ENCODE measurements at places on chromosomes 12 and 14.
A peak's percentile ranks its signal among the peaks of the same experiment; 100 is the strongest.

DNA sequence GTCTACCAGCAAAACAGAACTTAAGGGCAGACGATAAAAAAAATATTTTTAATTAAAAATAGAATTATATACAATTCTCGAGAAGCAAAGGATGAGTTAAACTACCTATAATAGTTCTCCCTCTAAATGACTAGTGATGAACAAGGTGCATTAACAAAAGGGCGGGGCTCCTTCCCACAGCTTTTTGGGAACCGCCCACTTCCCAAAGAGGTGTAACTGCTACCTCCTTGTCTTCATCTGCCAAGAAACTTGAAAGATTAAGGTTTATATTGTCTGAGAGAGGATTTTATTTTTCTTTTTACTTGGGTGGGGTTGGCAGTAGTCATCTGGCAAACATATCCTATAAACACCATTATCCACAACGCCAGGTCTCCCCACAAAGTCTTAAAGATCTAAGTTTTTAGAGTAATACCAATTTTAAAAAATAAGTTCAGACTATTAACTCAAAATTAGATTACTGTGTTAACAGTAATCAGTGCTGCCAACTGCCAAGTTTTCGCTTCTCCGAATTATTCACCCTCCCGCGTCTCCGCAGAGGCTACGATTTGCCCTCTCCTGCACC, 938 bp downstream of the RALGAPA1 start:
- peak; percentile 24 for DNase-seq

DNA sequence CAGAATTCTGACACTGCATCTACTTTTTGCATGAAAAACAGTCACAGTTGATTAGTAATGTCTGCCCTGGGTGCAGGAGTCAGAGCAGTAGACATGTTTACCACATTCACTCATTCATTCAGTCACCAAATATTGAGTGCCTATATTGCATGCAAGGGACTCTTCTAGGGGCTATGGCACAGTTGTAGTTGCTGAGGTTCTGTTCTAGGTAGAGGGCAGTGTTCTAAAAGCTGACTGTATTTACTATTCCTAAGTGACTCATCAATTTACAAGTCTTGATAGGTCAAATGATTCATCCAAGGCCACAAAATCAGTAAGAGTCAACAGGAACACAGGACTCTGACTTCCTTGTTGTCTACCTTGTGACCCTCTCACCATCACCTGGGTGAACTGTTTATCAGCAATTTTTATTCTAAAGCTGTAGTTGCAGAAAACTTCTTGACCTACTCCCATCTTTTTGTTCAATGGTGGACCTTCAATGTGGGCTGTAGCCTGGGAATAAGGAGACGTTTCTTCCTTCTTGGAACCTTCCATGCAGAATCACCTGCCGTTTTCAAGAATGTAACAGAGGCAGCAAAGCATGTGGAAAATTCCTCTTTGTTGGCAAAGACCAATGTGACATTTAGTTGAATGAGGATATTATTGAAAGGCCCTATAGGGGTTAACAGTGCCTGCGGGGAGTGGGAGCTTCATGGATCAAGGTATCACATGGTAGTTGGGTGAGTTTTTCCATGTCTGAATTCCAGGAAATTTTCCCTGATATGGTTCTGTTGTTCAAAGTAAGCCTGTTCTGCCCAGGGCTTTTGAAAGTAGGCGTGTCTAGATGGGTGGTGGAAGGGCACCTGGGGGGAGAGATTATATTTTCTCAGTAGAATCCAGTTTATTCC, 223.2 kb downstream of the KTN1 start:
- DNase-seq = no peak

DNA sequence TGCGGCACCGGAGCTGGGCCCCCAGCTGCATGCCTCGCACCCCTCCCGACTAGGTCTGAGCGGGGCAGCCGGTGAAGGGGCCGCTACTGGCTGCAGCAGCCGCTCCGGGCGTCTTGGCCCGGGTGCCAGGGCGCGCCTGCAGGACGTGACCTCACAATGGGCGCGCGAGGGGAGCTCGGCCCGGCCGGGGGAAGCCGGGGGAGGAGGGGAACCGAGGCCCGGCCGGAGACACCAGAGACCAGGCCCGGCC, 353 bp downstream of the BAG5 start:
- DNase-seq = no peak

- no peak for DNase-seq
Observed at GRCh38 chr14:65723348-65723747, 310.8 kb downstream of the FUT8 start.

- DNase-seq = no peak
Observed at GRCh38 chr12:14868916-14869506, 16.6 kb downstream of the MGP start.

GRCh38 chr12:2239381-2239871, 186.6 kb downstream of the CACNA1C start:
- no peak for DNase-seq

DNA sequence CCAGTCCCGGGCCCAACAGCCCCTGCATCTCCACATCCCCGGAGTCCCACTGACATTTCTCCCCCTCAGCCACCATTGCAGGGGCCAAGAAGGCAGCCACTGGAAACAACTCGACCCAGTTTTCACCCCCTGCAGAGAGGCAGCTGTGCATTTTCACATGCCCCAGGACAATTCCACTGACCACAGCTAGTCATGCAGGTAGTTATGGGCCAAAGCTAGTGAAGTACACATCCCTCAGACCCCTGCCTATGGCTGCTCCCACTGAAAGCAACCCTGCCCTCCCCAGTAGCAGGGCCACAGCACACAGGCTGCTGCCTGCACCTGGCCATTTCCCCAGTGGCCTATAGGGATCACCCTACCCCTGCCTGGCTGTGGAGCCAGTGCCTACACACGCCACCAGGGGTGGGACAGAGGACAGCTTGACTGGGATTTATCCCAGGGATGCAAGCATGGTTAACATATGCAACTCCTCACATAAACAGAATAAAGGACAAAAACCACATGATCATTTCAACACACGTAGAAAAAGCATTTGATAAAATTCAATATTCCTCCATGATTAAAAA, 154.0 kb downstream of the NDUFA12 start:
- no peak for DNase-seq

GRCh38 chr12:72612171-72612570, 340.0 kb downstream of the TRHDE start:
- DNase-seq = no peak

- DNase-seq = no peak
Observed at GRCh38 chr14:96245710-96246538, 10.1 kb upstream of the BDKRB1 start.

GRCh38 chr14:50452979-50453705, 56.5 kb upstream of the CDKL1 start:
- peak; percentile 33 for DNase-seq

- DNase-seq = no peak
Observed at GRCh38 chr12:107337346-107338095, 244.2 kb upstream of the CRY1 start.

DNA sequence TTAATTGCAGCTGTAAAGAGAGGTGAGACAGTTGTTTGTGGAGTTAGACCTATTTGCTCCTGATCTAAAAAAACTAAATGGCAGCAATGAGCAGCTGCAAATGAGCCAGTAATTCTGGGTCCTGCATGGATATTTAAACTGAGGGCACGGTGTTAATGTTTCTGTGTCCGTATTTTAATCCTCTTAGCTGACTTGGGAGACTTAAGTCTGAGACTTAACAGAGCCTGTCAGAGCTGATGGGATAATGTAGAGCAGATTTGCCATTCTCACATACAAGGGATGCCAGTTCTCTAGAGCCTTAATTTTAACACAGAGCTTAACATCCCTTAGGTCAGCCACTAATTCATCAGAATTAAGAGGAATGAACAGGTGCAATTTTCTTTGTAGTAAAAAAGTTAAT, 178.6 kb upstream of the PDE3A start:
- DNase-seq = no peak

DNA sequence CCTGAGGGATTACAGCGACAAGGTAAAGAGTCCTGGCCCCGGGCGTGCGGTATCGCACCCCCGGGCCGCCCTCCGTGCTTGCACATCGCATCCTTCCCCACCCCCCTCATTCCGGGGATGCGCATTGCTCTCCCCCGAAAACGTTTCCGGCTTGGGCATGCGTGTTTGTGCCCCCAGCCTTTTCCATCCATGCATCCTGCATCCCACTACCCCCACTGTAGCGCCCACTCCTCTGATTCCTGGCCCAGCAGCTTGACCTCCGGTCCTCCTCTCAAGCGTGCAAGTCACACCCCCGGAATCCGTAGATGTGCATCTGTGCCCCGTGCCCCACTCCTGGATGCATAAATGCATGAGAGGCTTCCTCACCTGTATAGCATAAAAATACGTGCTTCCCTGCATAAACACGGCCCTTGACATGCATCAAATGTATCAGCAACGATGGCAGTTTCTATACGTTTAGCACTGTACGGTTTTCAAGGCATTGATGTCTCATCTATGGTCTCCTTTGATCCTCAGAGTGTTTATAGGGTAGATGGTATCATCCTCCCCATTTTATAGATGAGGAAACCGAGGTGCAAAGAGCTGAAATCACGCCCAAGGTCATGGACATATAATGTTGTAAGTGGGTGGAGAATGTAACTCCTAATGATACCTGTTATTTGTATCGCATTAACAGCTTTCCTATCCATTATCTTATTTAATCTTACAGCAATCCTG, 484 bp downstream of the RIC8B start:
- no peak for DNase-seq

GRCh38 chr14:64110802-64111201, 183.4 kb downstream of the ESR2 start:
- no peak for DNase-seq

DNA sequence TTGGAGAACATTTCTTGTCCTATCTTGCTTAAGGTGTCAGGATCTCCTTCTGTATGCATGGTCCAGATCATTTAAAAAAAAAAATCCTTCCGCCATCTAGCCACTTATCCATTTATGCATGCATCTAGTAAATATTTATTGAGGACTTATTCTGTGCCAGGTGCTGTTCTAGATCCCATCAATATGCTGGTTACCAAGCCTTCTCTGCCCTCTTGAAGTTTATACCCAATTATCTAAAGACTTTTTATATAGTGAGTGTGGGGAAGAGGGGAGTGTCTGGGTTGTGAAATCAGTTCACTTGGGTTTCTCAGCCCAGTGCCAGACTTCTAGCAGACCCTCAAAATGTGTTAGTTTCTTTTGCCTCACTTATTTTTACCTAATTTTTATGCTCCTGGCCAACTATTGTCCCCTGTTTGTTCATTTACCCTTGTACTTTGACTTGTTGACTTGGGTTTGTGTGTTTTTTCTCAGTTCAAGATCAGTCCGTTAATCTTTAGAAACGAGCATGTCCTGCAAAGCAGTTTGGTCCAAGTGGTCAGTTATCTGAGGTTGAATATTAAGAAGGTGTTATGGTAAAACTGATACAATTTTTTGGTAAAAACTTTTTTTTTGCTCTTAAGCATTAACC, 488.9 kb downstream of the PCNX1 start:
- no peak for DNase-seq

GRCh38 chr12:52691076-52691840, 11.1 kb upstream of the KRT1 start:
- no peak for DNase-seq

DNA sequence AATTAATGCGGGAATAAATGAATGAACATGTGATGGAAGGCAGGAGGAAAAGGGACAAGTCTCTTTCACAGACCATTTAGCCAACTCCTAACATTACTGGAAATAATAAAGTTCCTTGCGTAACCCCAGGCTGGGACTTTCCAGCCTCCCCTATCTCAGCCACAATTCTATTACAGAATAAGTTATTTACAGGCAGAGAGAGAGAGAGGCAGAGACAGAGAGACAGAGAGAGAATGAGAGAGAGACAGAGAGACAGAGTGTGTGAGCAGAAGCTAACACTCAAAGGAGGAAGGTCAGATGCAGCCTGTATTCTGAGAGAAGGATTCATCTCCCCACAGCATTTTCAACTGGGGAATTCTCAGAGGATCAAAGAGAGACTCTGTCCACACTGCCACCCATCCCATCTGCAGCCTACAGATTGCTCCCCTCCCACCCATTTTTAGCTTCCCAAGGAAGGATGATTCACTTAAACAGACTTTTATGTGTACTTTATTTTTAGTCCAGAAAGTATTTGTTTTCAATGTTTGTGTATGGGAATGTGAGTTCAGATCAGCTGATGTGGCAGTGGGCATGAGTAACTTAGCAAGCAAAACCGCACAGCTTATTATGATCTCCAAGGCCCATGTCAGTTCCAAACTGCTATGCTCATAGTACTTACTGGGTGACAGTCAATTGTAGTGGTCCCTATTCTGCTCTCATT, 165.7 kb downstream of the CAND1 start:
- no peak for DNase-seq

DNA sequence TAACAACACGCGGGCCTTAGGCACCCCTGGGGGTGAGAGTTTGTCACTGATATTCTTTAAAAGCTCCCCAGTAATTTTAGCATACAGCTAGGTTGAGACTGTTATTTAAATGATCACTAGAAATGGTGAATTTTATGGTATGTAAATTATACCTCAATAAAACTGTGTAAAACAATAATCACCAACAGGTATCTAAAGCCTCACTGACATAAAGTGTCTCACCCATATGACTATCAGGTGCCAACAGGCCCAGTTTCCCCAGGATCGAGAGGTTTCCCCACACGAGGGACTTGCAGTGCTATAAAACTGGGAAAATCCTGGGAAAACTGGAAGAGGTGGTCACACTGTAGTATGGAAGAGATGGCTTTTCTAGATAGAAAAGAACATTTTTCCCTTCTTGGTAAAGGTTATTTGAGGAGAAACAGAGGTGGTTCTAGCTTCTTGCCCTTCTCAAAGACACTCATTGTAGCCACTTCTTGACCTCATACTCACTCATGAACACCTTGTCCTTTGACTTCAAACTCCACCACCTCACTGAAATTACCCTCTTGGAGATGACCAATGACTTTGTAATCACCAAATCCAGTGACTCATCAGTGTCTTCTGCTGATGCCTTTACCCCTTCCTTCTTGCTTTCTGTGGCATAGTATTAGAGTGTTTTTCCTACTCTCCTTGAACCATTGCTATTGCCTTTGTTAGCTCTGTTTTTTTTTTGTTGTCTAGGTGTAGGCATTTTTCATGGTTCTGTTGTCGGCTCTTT, 24.8 kb upstream of the NUBPL start:
- no peak for DNase-seq

GRCh38 chr12:75390899-75391538, at the start of gene GLIPR1L2:
TSS of gene GLIPR1L2 (plus strand) at chr12:75391089. CDS start at chr12:75391117, 28 bp downstream.
- peak; percentile 92 for DNase-seq

Data from hematopoietic multipotent progenitor cell treated with erythropoietin and hydrocortisone succinate and interleukin-3 and kit ligand, for 15 days (in vitro differentiated cells).